ENCODE measurements at places on chromosomes 1 and 21.

- no peak for DNase-seq
Measured at GRCh38 chr1:244447552-244447951, 4.2 kb downstream of the ADSS2 start.

DNA sequence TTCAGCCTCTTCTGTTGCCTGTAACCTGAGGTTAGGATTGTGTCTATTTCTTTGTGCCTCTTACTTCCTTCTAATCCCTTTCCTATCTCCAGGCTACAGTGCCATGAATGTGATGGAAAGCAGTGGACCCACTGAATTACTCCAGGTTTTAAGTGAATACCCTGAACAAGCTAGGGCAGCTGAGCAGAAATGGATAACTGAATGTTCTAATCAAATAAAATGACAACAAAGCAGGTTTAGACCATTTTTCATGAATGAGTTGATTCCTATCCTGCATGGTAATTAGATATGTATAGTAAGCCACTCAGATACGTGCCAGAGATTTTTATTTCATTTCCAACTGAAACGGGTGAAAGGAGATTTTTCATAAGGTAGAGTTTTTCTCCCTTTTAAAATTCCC lies 127.5 kb upstream of the ZP4 start:
- DNase-seq, result no peak

GRCh38 chr1:237016626-237017025 lies 12.4 kb upstream of the MT1HL1 start:
- DNase-seq, result no peak

DNA sequence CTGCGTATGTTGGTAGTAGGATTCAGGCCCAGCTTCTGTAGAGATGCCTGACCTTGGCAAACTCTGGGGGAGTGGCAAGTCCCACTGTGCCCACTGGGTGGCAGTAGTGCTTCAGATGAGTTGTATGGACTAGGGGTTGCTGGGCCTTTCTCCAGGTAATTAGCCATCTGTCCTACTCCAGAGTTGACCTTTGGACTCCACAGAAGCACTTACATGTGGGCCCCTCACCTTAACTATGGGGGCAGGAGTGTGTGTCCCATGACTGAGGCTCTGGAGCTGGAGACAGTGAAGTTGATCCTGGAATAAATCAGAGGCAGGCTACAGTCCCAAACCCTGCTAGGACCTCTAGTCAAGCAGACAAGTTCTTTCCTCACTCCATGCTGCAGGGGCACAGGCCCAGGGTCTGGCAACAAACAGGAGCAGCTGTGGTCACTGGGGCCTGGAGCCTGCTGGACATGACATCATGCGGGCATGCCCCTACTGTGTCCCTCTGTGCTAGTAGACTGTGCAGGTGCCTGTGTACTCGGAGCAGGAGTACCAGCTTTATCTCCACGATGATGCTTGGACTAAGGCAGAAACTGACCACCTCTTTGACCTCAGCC lies 4.6 kb downstream of the DMAP1 start:
- DNase-seq, result peak; percentile 72

- DNase-seq, result no peak
Measured at GRCh38 chr1:115144176-115144575, 54.9 kb upstream of the TSPAN2 start.

- DNase-seq, result no peak
Measured at GRCh38 chr1:10253755-10254154, 43.4 kb downstream of the KIF1B start.

GRCh38 chr1:205396967-205397616 lies 24.8 kb downstream of the LEMD1 start:
- DNase-seq, result no peak

- no peak for DNase-seq
Measured at GRCh38 chr1:90356991-90357390, 360.1 kb downstream of the BARHL2 start.

- no peak for DNase-seq
Measured at GRCh38 chr1:232334811-232335210, 295.1 kb downstream of the SIPA1L2 start.

- DNase-seq, result no peak
Measured at GRCh38 chr1:40020447-40021085, 20.0 kb upstream of the CAP1 start.

DNA sequence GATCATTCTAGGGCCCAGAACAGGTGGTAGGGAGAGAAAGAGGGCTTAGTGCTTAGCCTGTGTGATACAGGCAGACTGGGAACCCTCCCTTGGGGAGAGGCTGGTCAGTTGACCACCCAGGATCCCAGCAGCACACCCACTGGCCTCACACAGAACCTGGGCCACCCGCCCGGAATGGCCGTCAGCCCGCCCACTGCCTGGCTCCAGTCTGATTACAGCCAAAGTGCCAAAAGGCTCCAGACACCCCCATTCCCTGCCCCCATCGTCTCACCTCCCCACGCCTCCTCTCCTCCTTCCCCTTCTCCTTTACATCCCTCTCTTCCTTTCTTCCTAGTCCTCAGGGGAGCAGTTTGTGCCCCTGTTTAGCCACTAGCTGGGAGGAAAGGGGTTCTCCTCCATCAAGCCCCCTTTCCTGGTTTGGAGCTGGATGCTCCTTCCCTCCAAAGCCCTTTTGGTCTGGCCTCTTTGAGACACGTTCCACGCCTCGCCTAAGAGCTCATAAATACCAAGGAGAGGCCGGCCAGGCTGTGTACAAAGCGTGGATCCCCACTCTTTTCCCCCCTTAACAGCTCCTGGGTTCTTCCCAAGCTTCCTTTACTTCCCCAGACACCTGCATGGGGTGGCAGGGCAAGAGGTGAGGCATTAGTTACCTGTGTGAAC lies 4.6 kb upstream of the WNT2B start:
- no peak for DNase-seq

- DNase-seq, result no peak
Measured at GRCh38 chr1:178739285-178740045, 14.4 kb downstream of the RALGPS2 start.

DNA sequence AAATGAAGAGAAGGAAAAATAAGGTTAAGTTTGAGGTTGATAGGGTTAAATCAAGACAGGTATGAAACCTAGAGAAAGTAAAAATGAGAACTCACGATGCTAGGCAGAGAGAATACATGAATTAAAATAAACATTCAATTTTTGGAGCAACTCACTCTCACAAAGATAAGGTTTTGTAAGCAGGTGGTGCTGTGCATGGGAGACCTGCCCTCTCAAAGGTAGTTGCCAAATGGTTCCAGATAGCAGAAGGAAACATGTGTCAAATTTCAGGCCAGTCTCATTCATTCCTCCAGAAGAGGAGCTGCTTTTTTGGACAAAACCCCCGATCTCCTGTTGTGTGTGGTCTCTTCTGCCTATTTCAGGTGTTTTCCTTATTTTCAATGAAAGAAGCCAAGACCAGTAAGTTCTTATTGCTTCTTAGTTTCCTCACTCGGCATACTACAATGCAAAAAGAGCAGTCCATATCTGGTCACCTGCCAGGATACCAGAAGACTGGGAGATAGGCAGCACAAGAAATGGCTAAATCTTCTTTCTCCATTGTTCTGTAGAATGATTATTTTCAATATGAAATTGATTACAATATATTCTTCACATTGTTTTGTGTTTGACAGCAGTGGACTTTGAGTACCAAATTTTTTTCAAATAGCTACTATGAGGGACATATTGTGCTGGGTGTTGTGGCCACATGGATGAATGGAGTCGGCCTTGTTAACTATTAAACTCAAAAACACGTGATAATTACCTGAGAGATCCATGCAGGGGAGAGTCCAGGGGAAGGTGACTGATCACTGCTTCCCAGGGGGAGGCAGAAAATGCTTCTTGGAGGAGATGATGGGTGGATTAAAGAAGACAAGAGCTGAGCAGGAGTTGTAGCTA lies 3.6 kb downstream of the CR1L start:
- DNase-seq, result no peak

DNA sequence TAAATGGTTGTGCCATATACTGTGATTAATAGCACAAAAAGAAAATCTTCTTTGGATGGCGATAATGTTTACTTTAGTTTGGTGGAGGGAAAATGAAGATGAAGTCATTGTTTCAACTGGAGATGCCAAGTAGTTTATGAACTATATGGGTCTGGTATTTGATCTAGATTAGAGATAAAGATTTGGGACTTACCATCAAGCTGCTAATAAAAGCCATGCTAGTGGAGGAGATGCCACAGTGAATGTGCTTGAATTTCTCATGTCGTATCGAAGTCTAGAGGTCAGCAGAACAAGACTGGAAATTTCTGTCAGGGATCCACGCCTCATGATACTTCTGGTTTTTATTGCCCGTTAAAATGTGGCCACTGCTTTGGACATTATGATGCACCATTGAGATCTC lies 742.0 kb downstream of the NCAM2 start:
- no peak for DNase-seq
